ENCODE measurements at places on chromosomes 1 and 21.

- DNase-seq: no peak
Observed at GRCh38 chr1:90711696-90712095, 5.4 kb downstream of the BARHL2 start.

- no peak for DNase-seq
Observed at GRCh38 chr1:244296003-244296402, 155.7 kb downstream of the ADSS2 start.

DNA sequence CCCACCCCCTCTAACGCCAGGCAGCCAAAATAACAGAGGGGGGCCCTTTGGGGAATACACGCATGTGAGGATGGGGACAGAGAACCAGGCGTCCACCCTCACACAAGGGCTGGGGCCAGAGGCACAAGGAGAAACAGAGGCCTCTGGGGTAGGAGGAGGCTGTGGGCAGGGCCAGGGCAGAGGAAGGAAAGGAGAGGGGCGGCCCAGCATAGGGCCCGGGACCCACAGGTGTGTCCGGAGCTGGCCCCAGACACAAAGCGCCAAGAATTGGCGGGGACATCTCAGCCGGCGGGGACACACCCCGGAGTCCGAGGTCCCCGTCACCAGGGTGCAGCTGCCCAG lies 6.7 kb downstream of the PLEKHG5 start:
- no peak for DNase-seq

DNA sequence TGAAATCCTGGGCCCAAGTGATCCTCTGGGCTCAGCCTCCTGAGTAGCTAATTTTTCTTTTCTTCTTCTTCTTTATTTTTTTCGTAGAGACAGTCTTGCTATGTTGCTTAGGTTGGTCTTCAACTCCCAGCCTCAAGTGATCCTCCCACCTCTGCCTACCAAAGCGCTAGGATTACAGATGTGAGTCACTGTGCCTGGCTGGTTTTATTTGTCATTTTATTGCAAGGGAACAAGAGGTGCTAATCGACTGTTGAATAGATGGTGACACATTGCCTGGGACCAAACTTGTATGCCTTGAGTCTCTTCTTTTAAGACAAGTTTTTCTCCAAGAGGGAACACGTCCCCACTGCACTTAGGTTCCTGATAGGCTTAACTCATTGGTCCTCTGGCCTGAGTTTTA lies 20.0 kb upstream of the KLHDC8A start:
- DNase-seq: no peak

GRCh38 chr21:29379517-29380054 lies 80.9 kb downstream of the BACH1 start:
- DNase-seq: no peak

- DNase-seq: no peak
Observed at GRCh38 chr1:17672226-17672625, 82.9 kb upstream of the ACTL8 start.

DNA sequence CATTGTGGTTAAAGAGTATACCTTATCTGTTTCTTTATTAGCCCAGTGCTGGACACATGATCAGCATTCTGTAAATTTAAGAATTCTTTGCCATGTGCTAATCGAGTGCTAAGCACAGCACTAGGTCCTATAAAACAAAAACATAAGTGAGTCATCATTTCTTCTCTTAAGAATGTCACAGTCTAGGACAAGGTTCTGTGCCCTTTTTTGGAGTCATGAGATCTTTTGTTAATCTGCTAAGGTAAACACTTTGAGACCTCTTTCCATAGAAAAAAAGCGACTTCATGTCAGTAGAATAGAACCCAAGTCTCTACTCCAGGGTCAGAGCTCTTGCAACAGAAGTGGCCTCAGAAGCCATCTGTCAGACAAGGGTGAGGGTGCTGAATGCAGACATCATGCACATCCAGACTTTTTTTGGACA lies 70.0 kb upstream of the NFIA start:
- no peak for DNase-seq

All from stimulated activated CD8-positive, alpha-beta memory T cell treated with anti-CD3 and anti-CD28 coated beads, Interleukin-7, amount 100 ng/mL, for 24 hours (primary cell).